ENCODE measurements at places on chromosomes 3 and 15. TPM values are rescaled to one million over a fixed set of nuclear protein-coding genes. Genes with fewer than 3 reads are reported as not detected.

SLC24A5 gene
- not detected for total RNA-seq

HES1 gene
- total RNA-seq = 4.0 TPM

RETNLB gene
- total RNA-seq = not detected

PLS1 gene
- 2.4 TPM for total RNA-seq

SOX14 gene
- not detected for total RNA-seq

STAB1 gene
- 19.1 TPM for total RNA-seq

P2RY12 gene
- total RNA-seq = not detected

GRAMD1C gene
- total RNA-seq = 2.4 TPM

- DNase-seq = no peak
Observed at GRCh38 chr3:164879201-164879600, 199.1 kb downstream of the SI start.

DNA sequence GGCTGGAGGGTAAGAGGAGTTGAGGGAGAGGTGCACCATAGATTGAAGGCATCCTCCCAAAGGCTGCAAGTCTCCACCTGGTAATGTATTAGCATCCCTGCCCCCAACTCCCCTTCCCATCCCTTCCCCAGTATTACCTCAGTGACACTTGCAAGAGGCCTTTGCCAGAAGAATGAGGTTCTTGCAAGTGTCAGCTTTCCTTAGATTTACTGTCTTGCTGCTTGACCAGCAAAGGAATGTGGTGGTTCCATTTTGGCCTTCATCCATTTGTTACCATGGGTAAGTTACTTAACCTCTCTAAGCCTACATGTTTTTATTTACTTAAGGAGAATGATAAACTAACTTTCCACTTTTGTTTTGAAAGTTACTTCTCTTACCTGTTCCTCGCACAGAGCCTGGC, 108.9 kb downstream of the LRTM1 start:
- no peak for DNase-seq

DNA sequence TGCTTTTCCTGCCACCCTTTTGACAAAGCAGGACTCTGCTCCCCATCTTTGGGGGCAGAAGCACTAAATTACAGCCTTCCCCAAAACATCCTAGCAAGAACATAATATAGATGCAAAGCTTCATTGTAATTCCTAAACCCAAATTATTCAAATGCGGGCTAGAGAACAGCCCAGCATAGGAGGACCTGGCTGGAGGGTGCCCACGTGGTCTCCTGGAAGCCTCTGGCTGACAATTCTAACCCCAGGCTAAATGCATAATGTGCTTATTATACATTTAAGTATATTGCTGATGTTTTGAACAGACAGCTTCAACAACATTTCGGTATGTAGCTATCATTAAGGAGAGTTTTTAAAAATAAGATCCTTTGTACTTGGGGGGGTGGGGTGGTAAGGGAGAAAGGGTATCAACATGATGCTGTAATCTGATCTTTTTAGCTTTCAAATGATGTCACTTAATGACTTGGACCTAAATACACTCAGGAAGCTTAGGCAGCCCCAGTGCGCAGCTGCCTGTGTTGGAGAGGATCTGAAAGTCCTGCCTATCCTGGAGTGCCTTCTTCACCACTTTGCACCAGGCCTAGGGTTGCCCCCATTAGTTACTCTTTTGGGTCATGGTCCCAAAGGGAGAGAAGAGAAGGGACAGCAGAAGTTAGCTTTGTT, 57.2 kb upstream of the USP3 start:
- DNase-seq = no peak

GRCh38 chr3:49248840-49249227, 28.2 kb downstream of the C3orf62 start:
- DNase-seq = no peak

DNA sequence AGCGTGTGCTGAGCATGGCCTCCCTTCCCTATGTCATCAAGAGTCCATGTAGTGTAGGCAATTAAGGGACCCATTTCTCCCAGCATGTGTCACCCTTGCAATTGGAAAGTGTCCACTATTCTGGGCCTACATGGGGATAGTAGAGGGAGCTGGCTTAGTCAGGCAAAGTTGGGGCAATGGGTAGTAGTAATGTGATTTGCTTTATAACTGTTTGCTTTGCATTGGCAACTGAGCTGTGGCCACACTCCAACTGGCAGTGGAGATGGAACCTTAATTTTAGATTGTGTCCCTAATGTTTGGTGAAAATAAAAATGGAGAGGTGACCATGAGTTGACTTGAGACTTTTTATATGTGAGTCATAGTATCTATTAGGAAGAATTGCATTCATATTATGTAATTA, 97.7 kb upstream of the SAMMSON start:
- no peak for DNase-seq

DNA sequence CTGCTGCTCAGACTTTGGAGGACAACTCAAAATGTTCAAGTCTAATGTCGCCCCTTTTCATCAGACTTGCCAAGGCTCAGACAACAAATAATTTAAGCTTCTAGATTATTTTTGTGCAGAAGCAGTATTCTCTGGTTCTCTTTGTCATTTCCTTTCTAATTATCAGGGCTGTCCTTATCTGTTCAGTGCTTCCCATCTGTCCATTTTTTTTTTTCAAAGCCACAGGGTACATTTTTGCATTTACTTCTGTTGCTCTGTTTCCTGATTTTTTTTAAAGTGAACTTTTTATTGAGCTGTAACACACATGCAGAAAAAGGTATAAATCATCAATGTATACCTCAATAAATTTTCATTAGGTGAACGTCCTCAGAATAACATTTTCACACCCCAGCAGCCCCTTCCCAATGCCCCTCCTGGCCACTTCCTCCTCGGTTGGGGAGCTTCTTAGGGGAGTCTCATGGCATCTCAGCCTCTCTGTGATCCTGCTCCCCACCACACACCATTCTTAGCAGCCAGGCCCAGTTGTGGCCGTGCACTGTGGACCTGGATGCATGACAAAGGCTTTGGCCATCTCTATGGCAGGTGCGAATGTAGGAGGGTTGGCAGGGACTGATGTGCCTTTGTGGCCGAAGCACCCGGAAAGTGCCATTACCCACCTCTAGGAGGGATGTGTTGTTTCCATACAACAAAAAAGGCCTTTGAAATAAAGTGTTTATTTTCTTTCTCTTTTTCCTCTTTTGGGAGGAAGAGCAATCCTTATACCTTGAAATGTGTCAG, 303.5 kb upstream of the LRRFIP2 start:
- DNase-seq = no peak

GRCh38 chr15:90876512-90877170, 7.7 kb upstream of the FES start:
- no peak for DNase-seq

DNA sequence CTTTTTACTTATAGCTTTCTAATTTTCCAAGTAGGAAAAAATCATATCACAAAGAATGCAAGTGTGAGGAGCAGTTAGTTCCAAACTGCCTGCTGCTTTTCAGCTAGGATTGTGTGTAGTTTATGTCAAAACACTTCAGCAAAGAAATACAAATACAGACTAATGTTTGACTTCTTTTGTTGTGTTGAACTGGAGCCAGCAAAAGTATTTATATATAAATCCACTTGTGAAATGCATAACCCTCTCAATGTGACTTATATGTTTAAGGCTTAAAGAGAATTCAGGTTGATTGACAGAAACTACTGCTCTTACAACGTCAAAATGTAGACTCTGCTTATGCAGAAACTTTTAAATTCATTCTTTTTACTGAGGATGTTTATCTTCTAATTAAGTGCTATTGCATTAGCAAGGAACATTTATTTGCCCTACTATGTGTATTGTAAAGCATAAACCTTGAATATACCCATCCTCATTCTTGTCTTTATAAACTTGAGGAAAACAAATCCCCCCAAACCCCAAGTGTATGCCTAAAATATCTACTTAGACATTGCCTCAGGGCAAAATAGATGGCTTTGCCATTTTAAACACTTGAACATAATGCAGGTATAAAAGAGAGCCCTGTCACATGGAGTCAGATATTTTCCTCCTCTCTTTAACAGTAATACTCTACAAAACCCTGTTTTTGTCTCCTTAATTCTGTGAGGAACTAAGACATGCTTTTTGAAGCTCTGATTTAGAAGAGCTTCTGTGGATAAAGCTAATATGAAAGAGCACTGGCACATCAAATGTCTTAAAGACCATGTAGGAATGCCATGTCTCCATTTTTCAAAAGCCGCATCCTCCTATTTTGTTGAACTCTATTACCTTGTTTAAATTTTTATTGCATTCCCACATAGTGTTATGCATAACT, 302.8 kb upstream of the TBC1D5 start:
- no peak for DNase-seq

- DNase-seq = no peak
Observed at GRCh38 chr3:139447486-139447885, 28.8 kb downstream of the RBP2 start.

DNA sequence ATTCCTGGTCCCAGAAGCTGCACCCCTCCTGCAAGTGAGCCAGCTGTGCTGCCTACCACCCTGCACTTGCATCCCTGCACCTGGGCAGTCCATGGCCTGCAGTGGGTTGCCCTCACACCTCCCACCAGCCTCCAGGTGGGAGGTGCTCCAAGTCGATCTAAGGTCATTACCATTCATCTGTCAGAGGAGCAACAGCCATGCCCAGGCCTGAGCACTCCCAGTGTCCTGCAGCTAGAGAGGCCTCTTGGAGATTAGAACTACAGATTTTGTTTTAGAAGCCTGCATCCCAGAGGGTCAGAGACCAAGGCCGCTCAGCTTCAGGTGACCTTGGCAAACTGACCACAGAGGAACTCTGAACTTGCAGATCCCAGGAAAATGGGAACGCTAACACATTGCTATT, 9.0 kb upstream of the ZXDC start:
- no peak for DNase-seq

DNA sequence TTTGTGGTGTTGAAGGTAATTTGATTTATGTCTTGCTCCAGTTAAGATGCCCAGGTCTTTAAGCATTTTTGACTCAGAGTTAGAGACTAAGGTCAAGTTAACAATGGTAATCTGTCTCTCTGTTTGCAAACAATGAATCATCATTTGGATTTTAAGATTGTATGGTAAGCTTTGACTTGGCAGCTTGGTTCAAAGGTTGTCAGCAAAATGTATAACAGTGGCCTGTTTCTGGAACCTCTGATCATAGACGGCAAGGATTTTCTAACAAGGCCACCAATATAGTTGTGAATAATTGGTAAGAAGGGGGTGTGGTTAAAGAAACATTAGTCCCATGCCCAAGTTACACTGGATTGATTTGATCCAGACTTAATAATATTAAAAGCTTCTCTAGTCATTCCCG, 775.2 kb upstream of the GOLIM4 start:
- DNase-seq = no peak

Data from hematopoietic multipotent progenitor cell (in vitro differentiated cells).